Activated B cell treated with CpG ODN at 0.5 μM for 24 hours (primary cell): ENCODE measurements at places on chromosomes 6 and 20.

GRCh38 chr6:135230711-135231468, 49.8 kb downstream of the MYB start:
- no peak overlapping the region for H3K27ac ChIP-seq
- no peaks in the 10 kb centered on the region for H3K27me3 ChIP-seq
- DNase-seq = no peak
- H3K4me1 ChIP-seq = peaks cover 9% of the 10 kb centered on the region
- no peaks in the 10 kb centered on the region for H3K36me3 ChIP-seq

GRCh38 chr6:143187238-143187923, 126.7 kb downstream of the AIG1 start:
- DNase-seq = no peak
- no peak overlapping the region for H3K27ac ChIP-seq
- no peaks in the 10 kb centered on the region for H3K27me3 ChIP-seq
- no peaks in the 10 kb centered on the region for H3K4me1 ChIP-seq

DNA sequence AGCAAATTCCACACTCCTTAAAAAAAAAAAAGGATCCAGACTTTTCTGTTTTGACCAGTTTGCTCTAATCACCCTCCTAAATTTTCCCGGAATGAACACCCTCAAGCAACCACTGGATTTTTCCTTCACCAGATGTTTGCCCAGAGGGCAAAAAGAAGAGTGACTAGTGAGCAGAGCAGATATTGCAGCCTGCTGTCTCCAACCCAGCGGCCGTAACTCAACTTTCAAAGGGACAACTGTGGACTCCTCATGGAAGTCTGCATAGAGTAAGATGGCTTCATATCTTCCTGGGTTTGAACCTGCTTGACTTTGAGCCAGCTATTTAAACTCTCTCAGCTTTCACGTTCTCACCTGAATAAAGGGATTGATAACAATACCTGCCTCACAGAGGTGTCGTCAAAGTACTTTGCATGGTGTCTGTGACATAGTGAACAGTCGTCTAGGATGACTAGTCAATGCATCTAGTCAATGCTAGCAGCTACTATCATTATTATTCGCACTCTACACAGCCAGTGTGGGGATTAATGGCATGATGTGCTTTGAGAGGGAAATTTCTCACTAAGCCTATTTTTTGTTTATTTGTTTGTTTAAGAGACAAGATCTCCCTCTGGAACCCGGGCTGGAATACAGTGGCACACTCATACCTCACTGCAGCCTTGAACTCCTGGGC, 92.2 kb upstream of the HIVEP1 start:
- no peak for DNase-seq
- H3K27ac ChIP-seq = no peak overlapping the region
- no peaks in the 10 kb centered on the region for H3K27me3 ChIP-seq
- no peaks in the 10 kb centered on the region for H3K36me3 ChIP-seq

DNA sequence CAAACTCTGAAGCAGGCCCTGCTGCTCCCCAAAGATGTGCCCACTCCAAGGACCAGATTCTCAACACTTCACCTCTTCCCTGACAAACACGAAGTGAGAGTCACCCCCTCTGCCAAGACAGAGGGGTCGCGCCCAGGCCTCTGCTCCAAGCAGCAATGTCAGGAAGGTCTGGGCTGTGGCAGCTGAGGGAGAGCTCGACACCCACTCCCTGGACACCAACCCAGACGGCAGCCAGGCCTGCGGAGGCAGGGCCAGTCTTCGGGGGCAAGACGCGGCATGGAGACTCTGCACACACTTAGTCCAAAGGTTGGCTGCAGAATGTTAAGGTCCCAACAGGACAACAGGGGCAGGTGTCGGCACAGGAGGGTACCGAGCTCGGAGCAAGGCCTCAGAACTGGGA, 144.2 kb downstream of the DLL1 start:
- no peak for DNase-seq
- no peak overlapping the region for H3K4me3 ChIP-seq
- H3K4me1 ChIP-seq = peaks cover 22% of the 10 kb centered on the region
- H3K27ac ChIP-seq = no peak overlapping the region
- H3K36me3 ChIP-seq = no peaks in the 10 kb centered on the region

- peak; percentile 36 for DNase-seq
- peaks cover 58% of the 10 kb centered on the region for H3K4me1 ChIP-seq
- peak overlapping the region; percentile 80 for H3K4me3 ChIP-seq
- H3K27me3 ChIP-seq = no peaks in the 10 kb centered on the region
- peaks cover 2% of the 10 kb centered on the region for H3K36me3 ChIP-seq
Measured at GRCh38 chr6:158910484-158911440, 89.2 kb downstream of the RSPH3 start.

DNA sequence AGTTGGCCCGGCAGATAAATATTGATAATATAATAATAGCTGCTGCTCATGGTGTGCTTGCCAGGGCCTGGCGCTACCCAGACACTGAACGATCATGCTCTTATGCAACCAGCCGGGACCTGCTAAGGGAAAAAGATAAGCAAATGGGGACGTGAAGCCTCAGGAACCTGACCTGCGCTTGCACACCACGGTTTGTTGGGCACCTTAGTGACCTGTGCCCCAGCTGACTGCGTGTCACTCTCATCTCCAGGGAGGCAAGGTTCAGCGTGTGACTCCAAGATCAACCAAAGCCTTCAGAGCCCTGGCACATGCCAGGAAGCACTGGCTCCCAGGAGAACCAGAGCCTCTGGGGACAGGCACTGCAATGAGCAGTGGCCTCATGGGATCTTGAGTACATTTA, 111.1 kb downstream of the AGPAT4 start:
- no peaks in the 10 kb centered on the region for H3K4me1 ChIP-seq
- peaks cover 10% of the 10 kb centered on the region for H3K36me3 ChIP-seq
- H3K27me3 ChIP-seq = no peaks in the 10 kb centered on the region
- H3K4me3 ChIP-seq = no peak overlapping the region
- no peak for DNase-seq
- no peak overlapping the region for H3K27ac ChIP-seq

- H3K4me3 ChIP-seq = no peak overlapping the region
- peaks cover 6% of the 10 kb centered on the region for H3K27me3 ChIP-seq
- H3K36me3 ChIP-seq = no peaks in the 10 kb centered on the region
- no peak for DNase-seq
- no peak overlapping the region for H3K27ac ChIP-seq
Measured at GRCh38 chr6:99282479-99283062, 66.9 kb downstream of the FAXC start.

- no peak overlapping the region for H3K27ac ChIP-seq
- no peak overlapping the region for H3K4me3 ChIP-seq
- no peaks in the 10 kb centered on the region for H3K4me1 ChIP-seq
Measured at GRCh38 chr6:127618729-127619128, 41.8 kb downstream of the C6orf58 start.
